ENCODE measurements at places on chromosomes 16 and 17.

- no peak for DNase-seq
Measured at GRCh38 chr17:725746-726145, 6.7 kb upstream of the TLCD3A start.

DNA sequence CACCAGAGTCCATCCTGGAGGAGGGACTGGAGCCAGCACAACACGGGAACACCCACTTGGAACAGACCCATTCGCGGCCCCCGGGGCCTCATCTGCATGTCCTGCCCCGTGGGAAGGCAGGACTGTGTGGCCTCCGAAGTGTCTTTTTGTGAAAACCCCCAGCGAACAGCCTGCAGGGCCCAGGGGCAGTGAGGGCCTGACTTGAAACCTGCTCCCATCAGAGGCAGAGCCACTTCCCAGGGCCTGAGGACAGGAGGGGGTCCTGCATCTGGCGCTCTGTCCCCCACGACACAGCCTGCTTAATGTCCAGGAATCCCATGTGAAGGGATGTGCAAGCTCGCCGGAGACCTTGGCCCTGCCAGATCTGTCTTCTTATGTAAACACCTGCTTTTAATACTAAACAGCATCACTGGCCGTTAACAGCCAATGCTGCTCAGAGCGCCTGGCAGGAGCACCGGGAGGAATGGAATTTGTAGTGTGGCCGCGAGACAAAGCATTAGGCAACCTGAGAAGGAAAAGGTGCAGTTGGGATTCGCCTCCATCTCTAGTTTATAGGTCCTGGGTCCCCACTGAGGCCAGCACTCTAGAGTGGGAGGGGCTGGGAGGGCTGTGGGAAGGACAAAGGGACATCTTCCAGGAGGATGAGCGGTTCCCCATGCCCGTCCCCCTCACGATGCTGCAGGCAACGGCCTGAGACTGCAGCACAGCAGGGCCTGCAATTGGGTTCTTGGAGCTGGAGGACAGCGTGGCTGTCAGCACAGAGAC lies 9.6 kb upstream of the EVPL start:
- no peak for DNase-seq

DNA sequence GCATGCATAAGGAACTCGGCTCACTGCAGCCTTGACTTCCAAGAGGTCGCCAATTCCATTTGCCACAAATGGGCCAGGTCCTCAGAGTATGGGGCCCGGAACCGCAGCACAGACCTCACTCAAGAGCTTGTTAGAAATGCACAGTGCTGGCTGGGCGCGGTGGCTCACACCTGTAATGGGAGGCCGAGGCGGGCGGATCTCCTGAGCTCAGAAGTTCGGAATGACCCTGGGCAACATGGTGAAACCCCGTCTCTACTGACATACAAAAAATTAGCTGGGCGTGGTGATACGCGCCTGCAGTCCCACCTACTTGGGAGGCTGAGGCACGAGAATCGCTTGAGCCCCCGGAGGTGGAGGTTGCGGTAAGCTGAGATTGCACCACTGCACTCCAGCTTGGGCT lies 19.6 kb upstream of the N4BP1 start:
- DNase-seq = no peak

- no peak for DNase-seq
Measured at GRCh38 chr17:8012996-8013640, 10.7 kb downstream of the GUCY2D start.

- DNase-seq = no peak
Measured at GRCh38 chr16:28924399-28924761, 658 bp downstream of the RABEP2 start.

DNA sequence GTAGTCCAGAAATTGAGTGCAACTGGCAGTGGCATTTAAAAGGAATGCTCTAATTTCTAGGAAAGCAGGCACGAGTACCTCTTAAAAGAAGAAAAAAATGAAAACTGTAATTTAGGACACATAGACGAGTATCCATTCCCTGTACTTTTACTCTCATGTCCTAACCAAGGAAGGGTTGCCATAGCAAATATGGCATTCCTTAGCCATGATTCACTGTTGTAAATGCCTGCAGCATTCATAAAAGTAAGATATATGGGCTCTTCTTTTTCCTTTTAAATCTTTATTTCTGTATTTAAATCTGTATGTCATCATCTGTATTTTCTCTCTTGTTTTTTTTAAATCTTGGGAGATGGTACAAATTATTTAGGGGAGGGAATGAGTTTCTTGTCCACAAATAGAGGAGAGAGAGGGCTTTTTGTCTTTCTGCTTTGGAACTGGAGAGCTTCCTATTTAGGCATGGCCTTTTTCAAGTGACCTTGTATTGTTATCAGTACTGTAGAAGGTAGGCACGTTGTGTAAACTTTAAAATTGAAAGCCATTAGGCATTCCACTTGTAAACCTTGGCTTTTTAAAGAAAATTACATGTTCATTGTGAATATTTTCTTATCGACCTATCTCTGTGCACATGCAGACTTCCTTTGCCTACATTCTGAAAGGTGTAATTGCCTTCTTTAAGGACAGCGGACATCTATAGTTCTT lies 50.0 kb downstream of the TENT4B start:
- DNase-seq = no peak

DNA sequence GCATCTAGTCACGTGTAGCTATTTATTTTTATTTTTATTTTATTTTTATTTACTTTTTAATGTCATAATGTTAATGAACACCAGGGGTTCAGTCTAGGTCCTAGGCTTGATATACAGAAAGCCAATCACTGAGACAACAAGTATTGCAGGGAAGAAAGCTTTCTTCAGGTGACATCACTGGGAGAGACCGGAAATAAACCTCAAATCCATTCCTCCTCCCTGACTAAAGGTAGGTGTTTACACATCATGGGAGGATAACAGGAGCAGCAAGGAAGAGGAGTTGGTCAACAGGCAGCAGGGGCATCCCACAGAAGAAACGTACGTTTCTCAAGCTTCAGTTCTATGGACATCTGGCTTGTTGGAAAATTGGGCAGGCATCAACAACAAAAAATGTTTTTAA lies 9.5 kb upstream of the HEATR3 start:
- DNase-seq = no peak

GRCh38 chr17:72143245-72143644 lies 22.4 kb downstream of the SOX9 start:
- DNase-seq = no peak

DNA sequence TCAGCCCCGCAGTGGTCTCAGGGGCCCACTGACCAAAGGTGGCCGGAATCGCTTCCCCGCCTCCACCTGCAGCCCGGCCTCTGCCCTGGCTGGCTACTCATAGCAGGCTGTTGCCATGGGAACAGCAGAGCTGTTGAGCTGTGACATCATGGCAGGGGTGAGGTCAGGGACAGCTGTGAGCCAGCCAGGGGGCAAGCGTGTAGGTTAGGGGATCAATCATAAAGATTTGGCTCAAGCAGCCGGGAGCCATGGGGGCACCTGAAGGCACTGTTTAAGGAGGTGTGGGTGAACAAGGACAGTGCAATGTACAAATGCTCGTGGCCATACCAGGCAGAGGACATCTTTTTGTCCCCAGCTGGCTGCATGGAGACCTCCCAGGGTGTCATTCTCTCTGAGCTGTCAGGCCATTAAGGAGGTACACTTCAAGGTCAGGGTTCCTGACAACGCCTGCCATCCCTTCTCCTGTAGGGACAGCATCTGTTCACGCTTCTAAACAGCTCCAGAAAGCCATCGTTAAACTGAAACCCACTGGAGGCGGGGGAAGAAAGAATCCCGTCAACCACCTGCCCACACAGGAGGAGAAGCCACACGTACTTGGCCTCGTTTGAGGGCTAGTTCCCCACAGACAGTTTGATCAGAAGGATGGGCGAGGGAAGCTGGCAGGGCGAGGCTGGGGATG lies at the start of gene CEP295NL:
TSS of gene CEP295NL (minus strand) at position 101 of the 679 bp plus-strand sequence. CDS start 1,373 bp downstream, outside the sequence.
- DNase-seq = no peak

- peak; percentile 65 for DNase-seq
Measured at GRCh38 chr17:20191056-20191455, 181.9 kb downstream of the SPECC1 start.

DNA sequence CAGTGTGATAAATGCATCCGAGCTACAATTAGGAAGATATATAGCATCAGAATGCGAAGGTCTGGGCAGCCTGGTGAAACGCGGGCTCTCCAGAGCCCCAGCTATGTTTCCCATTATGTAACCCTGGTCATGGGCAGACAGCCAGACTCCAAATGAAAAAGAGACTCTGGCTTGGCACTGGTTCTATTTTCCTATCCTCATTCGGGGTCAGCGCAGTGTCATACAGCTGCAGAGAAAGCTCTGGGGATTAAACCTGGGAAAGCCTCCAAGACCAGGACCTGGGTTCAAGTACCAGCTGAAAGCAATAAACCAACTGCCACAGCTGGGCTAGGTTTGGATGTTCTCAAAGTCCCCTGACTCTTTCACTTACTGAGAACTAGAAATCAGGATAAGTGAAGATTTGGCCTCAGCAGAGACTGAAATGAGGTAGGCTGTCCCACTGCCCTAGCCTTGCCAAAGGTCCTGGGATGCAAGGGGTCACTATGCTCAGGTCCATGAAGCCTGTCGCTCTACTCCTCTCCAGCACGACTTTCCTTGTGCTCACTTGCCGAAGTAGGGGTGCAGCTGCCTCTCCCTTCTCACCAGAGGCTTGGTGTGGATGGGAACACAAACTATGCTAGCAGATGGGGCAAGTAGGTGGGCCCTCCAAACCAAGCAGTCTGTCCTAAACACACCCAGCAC lies 123.8 kb downstream of the SMG6 start:
- peak; percentile 90 for DNase-seq

- DNase-seq = no peak
Measured at GRCh38 chr17:34758718-34759117, 179.3 kb downstream of the TMEM132E start.

GRCh38 chr17:48489781-48490180 lies 41.0 kb downstream of the HOXB1 start:
- DNase-seq = no peak

- no peak for DNase-seq
Measured at GRCh38 chr16:31400191-31400590, 7.1 kb downstream of the ITGAD start.

All from NCI-H1694 treated with DMSO at 0.1 percent for 48 hours (cell line).